ENCODE measurements at places on chromosomes 5 and 9.
A peak's percentile ranks its signal among the peaks of the same experiment; 100 is the strongest.

- no peak for DNase-seq
Observed at GRCh38 chr5:14118551-14119320, 24.4 kb upstream of the TRIO start.

DNA sequence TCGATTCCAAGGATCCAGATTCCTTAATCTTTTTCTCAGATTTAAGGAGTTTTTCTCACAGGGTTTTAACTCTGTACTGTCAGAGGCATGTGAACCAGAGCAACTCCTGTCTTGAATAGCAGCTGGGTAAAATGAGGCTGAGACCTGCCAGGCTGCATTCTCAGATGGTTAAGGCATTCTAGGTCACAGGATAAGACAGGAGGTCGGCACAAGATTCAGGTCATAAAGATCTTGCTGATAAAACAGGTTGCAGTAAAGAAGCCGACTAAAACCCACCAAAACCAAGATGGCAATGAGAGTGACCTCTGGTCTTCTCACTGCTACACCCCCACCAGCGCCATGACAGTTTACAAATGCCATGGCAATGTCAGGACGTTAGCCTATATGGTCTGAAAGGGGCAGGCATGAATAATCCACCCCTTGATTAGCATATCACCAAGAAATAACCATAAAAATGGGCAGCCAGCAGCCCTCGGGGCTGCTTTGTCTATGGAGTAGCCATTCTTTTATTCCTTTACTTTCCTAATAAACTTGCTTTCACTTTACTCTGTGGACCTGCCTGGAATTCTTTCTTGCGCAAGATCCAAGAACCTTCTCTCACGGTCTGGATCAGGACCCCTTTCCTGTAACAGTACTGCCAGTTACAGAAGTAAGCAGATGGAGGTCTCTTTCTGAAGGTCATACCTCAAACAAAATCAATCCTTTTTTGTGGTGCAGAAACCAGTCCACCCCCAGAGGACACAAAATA lies 87.1 kb downstream of the SLC38A9 start:
- no peak for DNase-seq

DNA sequence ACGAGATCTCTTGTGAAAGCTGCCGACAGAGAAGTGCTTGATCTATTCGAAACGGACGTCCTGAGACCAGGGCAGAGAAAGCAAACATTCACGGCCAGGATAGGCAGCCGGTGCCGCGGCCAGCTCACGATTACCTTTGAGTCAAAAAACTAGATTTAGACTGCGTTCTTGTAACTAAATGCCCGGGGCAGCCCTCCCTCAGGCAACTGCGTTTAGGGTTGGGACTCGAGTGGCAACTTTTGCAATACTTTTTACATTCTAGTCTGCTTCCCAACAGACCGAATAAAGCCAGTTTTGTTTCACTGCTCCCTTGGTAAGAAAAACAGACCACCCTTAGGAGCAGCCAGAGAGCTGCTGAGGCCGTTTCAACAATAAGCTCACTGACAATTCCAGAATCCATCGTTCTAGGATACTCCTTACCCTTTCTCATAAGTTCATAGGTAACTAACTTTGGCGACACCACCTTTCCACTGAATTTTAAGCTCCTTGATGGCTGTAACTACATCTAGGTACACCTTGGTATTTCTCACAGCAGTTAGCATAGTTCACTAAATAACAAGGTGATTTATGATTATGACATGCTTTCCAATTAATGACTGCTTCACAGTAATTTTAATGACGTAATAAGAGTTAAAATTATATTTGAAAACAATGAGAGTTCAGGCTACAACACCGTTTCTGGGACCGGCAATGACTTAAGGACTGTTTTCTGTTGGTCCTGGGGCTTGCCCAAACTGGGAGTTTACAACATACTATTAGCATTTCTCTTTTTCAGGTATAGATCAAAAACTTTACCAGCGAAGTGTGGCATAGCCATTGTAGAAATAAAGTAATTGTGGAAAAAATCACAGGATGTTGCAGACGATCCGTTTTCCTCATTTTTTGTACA lies 899 bp upstream of the RAPGEF6 start:
- DNase-seq = no peak

DNA sequence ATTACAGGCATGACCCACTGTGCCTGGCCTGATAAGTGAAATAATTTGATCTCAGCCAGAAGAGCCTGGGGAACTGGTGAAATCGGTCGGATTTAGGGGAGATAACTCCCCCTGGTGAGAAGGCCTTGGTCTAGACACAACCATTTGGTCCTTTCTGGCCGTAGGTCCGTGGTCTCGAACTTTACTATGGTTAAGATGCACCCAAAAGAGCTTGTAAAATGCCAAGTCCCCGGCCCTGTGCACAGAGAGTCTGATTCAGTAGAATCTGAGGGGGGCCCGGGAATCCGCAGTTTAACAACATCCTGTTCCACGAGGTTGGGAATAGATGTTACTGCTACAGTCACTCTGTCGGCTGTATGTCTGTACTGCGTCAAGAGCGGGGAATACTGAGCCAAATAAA lies 140.7 kb downstream of the C9orf50 start:
- DNase-seq = no peak

- no peak for DNase-seq
Observed at GRCh38 chr9:132910376-132910775, 31.7 kb downstream of the SPACA9 start.

- no peak for DNase-seq
Observed at GRCh38 chr5:1338506-1339070, 6.3 kb downstream of the CLPTM1L start.

- no peak for DNase-seq
Observed at GRCh38 chr5:91797576-91797975, 414.5 kb upstream of the ARRDC3 start.

DNA sequence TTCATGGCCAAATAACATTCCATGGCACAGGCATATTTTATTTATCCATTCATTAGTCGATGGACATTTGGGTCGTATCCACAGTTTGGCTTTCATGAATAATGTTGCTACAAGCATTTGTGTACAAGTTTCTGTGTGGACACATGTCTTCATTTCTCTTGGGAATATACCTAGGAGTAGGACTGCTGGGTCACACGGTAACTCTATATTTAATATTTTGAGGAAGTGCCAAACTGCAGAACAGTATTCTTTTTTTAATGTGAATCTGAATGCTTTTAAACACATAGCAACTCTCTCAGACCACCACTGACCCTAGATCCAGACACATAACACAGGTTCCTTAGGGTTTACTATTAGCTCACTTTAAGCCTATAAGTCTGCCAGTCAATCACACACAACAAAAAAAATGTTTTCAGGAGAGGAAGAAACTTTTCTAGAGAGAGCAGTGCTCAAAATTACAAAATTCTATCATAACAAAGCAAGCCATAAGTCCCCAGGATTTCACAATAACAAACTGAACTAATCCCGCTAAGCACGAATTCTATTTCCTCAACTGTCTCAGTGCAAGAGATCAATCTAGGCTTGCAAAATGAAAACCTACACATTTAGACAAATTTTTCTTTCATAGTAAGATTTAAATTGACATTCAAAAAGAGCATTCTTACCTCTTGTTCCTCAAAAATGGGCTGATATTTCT lies 41.8 kb upstream of the GABBR2 start:
- no peak for DNase-seq

DNA sequence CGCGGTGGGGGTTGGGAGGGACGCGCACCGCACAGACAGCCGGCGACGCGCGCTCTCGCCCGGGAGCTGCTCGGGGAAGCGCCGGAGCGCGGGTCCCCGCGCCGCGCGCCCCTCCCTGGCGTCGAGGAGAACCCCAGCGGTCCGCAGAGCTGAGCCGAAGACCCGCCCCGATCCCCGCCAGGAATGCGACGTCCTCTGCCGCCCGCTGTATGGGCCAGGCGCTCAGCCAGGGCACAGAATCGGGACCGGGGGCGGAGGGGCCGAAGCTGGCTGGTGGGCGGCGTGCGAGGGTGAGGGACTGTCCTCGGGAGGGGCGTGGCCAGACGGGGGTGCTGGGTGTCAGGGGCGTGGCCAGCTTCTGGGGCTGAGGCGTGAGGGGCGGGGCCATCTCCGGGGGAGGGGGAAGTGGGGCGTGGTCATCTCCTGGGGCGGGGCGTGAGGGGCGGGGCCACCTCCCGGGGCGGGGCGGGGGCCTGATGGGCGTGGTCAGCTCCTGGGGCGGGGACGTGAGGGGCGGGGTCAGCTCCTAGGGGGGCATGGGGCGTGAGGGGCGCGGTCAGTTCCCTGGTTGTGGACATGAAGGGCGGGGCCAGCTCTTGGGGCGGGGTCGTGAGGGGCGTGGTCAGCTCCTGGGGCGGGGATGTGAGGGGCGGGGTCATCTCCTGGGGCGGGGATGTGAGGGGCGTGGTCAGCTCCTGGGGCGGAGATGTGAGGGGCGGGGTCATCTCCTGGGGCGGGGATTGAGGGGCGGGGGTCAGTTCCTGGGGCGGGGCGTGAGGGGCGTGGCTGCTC lies 965 bp downstream of the PTGDS start:
- DNase-seq = peak; percentile 93

DNA sequence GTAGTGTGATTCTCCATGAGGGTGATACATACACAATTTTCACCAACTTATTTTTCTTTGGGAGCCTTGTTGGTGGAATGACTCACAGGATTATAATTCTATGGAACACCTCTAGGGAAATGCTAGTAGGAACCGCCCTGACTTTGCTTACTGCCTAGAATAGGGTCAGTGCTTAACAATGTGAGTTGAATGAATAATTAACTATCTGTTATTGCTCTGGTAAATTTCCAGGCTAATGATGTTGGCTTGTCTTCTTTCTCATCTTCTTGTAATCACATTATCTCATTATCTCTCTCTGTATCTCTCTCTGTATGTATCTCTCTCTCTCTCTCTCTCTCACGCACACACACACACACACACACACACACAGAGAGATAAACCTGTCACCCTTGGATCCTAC lies 291.1 kb downstream of the TRIM32 start:
- no peak for DNase-seq

DNA sequence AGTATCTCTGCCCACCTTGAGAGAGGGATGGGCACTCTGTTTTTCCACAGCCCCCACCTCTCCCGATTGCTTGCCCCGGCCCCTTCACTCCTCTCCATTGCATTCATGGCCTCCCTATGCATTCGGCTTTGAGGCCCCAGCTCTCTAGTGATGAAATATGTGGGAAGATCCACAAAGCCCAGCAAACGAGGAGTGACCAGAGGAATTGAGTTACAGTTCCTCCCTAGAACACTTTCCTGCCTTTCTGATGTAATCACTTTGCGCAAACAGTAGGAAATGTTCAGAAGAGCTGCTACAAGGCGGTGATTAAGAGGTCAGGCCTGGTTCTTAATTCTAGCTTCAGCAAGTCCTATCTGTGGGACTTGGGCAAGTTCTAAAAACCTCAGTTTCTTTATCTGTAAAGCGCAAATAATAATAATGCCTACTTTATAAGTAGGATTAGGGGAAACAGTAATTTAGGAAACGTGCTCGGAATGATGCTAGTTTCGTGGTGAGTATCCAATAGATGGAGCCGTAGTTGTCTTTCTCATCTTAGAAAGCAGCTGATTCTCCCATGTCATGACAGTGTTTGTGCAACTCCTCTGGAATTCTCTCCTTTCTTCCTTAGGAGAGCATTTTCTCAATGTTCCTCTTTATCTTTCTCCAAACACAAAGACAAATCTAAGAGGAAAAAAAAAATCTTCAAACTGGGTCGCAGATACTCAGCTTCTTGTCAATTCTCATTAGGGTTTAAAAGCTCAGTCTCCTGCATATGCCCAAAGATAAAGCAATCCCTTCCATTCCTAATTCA lies 99.5 kb upstream of the MSX2 start:
- no peak for DNase-seq

DNA sequence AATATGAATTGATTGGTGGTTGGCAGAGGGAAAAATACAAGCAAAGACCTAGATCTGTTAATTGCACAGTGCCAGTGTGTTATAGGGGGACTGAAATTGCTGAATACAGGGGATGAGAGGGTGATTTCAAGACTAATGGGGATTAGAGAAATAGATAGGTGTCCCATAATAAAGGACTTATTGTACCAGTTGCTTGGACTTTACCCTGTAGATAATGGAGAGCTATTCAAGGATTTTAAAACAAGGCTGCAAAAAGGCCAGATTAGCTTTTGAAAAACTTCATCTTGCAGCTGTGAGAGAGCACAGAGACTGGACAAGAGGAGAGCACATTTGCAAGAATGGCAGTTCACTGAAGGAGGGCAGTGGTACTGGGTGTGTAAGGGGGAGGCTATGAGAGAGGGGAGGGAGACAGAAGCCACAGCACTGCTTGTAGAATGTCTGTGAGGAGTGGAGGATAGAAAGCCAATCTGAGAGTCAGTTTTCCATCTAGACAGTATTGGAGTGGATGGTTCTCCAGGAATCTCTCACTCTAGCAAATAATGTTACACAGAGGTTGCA lies 28.8 kb upstream of the SCAMP1 start:
- DNase-seq = no peak

GRCh38 chr5:124730381-124730780 lies 16.1 kb downstream of the ZNF608 start:
- no peak for DNase-seq

GRCh38 chr5:176458904-176459561 lies 10.8 kb downstream of the FAF2 start:
- no peak for DNase-seq

DNA sequence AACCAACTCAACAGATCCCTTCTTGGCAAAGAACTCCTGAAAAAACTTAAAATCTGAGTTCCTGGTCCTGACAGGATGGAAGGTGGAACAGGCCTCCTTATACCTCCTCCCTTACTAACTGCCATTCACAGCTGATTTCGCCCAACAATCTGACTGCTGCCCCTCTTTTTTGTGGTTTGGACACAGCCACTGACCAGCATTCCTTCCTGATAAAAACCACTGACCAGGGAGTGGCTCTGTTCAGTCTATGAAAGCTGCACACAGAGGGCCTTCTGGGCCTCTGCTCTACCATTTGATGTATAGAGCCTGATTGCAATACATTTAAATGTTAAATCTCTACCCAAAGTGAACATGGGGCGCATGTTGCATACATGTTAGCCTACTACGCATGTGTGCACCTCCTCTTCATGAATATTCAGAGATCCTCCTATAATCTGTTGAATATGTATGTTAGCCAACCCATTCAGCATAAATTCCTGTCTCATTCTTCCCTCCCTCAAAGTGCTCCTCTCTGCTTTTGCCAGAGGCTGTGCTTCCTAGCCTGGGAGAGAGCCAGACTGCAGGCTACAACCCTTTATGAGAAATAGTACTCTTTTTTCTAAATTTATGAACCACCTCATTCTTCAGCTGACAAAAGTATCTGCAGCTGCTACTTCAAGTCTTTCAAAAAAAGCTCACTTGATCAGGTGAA lies 93.7 kb upstream of the MRPS30 start:
- DNase-seq = no peak

DNA sequence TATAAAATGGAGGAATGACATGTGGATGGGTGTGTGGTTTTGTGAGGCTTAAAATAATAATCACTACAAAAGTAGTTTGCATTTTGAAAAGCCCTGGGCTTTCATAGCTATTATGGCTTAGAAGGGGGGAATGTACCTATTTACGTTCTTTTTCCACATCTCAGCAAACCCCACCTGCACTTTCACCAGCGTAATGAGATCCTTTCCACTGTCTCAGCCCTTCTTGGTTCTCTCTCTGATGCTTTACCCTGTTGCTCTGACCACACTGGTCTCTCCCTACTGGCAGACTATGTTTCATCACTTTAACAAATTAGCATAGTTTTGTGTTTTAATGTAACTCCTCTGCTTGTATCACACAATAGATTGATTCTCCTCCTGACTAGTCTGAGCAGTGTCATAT lies 234.6 kb downstream of the DMRT2 start:
- DNase-seq = no peak

GRCh38 chr9:106376689-106377088 lies 486.3 kb upstream of the ZNF462 start:
- DNase-seq = no peak

Measured in nephron progenitor cell (in vitro differentiated cells).